ENCODE measurements at places on chromosomes 2 and 18.

- no peak for DNase-seq
These were observed 22.4 kb upstream of the SCYGR1 start for GRCh38 chr2:227410191-227410590.

- DNase-seq: no peak
These were observed 41.4 kb downstream of the STEAP3 start for GRCh38 chr2:119264781-119265692.

- DNase-seq: no peak
These were observed 193.8 kb downstream of the PAX3 start for GRCh38 chr2:222105046-222105445.

- DNase-seq: no peak
These were observed 107.9 kb downstream of the KCNF1 start for GRCh38 chr2:11019614-11020013.

GRCh38 chr2:231714639-231715498 lies 6.5 kb downstream of the PTMA start:
- DNase-seq: peak; percentile 67

- no peak for DNase-seq
These were observed 27.5 kb downstream of the PMAIP1 start for GRCh38 chr18:59927246-59927825.

DNA sequence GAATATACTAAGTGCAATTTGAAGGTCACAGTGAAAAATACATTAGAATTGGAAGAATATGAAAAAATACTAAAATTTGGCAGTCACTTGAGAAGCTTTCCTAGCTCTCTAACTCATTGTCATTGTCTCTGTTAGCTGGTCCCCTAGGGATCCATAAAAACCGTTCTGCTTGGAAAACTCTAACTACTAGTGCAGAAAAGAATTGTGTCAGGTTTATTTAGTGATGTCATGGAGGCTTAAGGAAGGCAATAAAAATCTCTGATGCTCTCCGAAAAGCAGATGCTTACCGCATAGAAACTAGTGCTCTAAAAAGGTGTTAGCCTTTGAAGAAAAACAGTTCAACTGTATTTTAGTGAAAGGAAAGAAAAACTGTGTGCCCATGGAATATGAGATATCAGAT lies 150.1 kb upstream of the DLGAP1 start:
- DNase-seq: no peak

DNA sequence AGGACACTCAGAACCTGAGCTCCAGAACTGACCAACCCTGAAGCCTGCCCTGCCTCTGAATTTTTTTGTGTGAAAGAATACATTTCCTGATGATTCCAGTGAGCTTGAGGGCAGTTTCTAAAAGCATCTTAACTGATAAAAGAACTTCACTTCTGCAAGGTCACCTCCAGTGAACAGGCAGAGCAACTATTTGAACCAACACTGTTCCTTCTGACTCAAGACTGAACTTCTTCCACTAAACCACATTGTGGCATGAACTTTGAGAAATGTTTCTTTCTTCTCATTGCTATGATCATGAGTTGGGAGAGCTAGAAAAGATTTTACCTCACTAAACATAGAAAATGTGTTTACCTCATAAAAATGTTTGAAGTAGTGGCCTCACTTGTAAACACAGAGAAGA lies 83.8 kb upstream of the SERTAD2 start:
- DNase-seq: no peak

DNA sequence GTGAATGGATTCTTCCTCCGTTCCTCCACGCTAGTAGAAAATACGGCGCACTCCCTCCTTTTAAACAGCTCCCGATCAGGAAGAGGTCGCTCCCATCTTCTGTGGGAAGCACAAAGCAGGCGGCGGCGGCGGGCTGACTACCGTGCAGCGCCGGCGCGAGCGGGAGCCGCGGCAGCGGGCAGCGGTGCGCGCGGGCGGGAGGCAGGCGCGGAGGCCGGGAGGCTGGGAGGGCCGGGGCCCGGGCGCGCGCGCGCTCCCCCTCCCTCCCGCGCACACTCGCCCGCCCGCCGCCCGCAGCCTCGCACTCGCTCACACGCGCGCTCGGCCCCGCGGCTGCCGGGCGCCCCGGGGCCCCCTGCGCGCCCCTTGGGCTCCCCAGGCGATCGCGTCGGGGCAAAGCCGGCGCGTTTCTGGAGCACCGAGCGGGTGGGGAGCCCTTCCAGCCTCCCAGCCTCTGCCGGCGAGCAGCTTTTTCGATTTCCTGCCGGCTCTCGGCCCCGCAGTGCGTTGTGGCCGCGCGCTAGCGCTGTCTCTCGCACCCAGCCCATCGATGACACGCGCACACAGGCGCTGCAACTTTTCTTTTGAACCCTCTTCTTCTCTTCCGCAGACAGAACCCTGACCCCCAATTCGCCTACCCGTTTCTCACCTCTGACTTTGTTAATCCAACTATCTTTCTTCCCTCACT lies at the start of gene SLC8A1:
TSS of gene SLC8A1 (minus strand) at position 173 of the 688 bp plus-strand sequence.
- DNase-seq: no peak

DNA sequence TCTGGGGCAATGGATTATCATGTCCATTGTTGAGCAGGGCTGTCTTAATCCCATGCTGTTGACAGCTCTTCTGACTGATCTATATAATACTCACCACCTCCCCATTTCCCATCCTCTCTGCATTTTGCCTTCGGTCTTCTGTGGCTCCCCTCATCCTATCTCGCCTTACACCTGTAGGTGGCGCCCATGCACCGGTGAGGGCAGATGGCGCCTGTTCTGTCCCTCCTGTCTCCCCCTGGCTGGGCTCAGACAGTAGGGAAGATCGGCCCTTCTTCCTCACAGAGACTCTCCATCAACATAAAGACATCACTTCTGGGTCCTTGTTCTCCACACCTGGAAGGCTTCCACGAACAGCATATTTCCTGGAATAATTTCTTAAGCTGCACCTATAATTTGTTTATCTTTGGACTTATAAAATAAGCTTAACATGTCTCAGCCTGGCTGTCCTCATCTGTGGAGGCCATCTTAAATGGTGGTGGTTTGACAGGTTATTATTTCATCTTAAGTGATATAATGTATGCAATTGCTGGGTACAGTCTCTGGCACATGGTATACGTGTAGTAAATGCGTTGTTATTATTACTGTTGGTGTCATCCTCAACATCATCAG lies 10.9 kb upstream of the CDH20 start:
- no peak for DNase-seq

DNA sequence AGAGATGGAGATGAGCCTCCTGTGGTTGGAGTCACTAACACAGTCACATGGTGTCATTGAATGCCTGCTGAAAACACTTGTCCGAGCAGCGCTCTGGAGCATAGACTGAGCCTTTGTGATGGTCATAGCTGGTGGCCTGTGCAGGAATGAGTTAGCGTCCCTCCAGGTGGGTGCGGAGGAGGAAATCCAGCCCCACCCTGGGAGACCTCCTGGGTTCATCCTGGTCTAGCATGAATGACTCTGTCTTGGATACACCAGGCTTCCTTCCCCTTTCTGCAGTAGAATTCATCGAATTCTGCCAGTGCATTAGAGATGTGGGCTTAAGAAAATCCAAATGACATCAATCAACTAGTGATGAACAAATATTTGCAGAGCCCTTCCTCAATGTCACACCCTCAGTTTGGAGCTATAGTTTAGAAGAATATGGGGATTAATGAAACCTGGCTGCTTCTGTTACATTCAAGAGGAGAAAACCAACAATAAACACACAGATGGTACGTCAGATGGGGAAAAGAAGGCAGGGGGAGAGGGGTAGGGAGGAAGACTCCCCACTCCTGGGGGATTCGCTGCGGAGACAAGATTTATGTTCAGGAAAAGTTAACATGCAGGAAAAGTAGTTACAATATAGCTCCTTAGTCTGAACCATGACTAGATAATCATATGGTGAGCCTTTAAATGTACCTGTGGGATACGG lies 136.7 kb downstream of the DDX1 start:
- DNase-seq: no peak

DNA sequence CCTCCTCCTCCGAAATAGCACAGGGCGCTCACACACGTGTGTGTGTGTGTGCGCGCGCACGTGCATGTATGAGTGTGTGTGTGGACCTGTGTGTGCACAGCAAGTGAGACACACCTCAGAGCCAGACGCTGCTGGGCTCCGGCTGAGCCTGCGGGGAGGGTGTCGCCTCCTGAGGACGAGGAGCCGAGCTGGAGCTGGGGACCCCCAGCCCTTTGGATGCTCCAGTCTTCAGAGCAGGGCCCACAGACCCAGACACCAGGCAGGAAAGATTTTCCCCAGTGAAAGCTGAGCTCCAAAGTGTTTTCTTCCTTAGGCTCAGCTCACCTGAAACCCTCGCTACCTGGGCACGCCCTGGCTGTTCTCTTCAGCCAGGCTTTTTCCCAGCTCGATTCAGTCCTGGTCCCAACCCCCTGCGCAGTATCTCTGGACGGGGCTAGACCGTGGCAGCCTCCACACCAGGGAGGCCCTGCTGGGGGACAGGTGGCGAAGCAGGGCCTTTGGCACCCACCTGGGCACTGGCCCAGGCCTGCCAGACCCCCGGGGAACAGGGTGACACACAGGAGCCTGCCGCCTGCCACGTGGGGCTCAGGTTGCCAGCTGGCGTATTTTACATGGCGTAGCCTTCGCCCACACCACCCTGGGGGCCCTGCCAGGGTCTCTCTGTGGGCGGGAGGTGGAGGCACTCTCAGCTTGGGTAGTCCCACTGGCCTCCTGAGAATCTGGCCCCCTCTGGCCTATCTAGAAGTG lies 36.2 kb downstream of the PDIA6 start:
- no peak for DNase-seq

GRCh38 chr2:228652366-228652765 lies 470.9 kb upstream of the SPHKAP start:
- no peak for DNase-seq

DNA sequence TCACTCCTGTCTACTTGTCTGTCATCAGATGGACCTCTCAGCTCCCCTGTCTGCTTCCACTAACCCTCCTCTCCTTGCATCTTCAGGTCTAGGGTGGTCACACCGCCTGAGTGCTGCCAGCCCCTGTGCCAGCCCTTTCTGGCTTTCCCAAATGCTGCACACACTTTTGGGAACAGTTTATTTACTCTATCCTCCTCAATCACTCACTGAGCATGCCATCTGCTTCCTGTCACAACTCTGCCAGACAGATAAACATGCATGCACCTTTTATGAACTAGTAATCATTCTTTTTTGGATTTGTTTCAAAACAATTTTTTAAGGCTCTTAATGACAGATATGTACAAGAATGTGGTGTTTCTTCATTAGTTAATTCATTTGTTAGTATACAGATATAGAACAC lies 56.3 kb upstream of the CCDC195 start:
- no peak for DNase-seq

DNA sequence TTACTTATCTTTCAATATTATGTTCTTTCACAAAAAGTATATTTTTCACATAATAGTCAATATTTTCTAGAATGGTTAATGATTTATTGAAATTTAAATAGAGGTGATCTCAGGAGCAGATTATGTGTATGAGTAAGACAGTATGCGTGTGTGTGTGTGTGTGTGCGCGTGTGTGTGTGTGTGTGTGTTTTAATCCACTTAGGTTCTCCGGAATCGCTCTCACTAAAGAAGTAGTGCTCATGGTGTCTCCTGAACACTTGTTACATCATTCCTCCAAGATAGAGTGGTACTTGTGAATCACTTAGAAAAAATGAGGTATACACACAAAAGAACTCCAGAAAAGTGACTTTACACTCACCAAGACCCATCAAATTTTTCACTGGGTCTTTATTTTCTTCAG lies 91.0 kb upstream of the KCNH7 start:
- no peak for DNase-seq

GRCh38 chr2:152499896-152500735 lies 165.1 kb downstream of the FMNL2 start:
- no peak for DNase-seq

GRCh38 chr18:78676622-78677482 lies 302.8 kb upstream of the SALL3 start:
- no peak for DNase-seq

DNA sequence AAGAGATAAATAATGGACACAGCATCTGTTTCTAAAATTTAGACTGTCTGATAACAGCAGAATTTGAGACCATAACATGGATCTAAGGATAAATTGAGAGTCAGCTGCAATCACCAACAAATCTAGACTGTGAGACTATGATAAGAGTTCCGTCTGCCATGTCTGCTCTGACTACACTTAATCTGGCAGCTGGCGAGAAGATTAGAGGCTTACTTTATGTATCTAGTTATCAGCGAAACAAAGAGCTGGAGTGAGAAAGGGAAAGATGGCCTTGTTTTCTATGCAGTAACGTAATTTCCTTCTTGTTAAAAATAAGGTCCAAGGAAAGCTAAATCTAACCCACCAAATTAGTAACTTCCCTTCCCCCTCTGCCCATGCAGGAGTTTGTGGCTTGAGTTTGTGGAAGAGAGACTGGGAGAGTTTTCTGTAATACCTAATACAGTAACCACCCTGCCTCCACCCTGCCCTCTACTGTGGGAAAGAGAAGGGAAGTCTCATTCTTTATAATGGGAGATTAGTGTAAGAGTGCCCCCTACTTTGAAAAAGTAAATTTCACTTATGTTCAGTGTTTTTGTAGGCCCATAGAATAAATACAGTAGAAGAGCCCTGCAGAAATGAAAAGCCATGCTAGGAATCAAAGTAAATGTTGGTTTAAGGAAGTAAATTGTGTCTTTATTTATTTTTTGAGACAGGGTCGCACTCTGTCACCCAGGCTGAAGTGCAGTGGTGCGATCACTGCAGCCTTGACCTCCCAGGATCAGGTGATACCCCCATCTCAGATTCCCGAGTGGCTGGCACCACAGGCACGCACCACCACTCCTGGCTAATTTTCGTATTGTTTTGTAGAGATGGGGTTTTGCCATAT lies 27.5 kb downstream of the EML4 start:
- DNase-seq: peak; percentile 26

GRCh38 chr2:100875516-100876230 lies 55.7 kb downstream of the NPAS2 start:
- DNase-seq: no peak

- no peak for DNase-seq
These were observed 241.1 kb downstream of the BCL2 start for GRCh38 chr18:63078471-63078870.

DNA sequence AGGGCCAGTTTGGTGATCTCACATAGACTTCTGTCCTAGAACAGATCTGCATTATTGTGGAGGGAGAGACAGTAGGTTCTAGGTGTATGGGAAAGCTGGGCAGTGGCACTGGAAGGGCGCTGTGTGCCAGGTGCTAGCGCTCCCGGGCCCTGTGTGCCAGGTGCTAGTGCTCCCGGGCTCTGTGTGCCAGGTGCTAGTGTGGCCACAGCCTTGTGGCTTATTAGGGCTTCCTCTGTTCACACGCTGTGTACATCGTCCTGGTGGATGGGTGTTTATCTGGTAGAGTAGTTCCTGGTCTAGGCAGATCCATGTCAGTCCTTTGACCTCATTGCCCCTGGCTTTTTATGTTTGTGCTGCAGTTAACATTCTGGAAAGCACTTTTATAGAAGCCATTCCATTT lies 263.4 kb downstream of the AGAP1 start:
- no peak for DNase-seq

DNA sequence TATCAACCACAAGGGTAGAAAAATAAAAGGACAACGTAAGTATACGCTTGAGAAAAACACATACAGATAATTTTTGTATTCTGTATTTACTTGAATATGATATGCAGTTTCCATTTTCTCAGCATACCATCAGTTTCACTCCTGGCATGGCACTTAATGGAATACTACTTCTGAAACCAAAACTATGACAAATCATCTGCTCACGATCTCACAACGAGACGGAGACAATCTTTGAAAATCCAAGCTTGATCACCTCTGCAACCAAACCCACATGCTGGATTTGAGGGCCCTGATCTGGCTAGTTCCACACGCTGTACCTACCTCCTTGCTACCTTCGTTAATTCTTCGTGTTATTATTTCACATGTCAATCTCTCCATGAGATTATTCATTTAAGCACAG lies 387.6 kb downstream of the NBAS start:
- no peak for DNase-seq
